CD4-positive, alpha-beta T cell treated with Interleukin-10 for 1 hour (primary cell): ENCODE measurements at places on chromosomes 7 and 10.

DNA sequence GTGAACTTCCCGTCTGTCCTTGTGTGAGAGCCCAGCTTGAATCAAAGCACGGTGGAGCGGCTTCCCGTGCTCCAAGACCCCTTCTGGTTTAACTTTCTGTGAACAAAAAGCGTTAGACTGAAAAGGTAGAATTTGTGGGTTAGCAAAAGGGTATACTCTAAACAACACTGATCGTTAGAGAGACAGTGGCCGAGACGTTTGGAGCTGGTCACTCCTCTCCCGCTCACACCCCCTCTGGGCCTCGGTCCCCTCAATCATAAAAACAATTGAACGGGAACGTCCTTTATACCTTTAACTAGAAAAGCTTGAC is 502 bp downstream of the PRKRIP1 start:
- DNase-seq: no peak

GRCh38 chr10:47034441-47035051 is 123.3 kb downstream of the PTPN20 start:
- no peak for DNase-seq

GRCh38 chr10:119246862-119247549 is 39.6 kb downstream of the GRK5 start:
- no peak for DNase-seq

GRCh38 chr10:90947030-90947960 is 26.4 kb upstream of the ANKRD1 start:
- DNase-seq: no peak

GRCh38 chr10:51425431-51425830 is 274.0 kb downstream of the CSTF2T start:
- DNase-seq: no peak

GRCh38 chr10:70751991-70752390 is 33.2 kb downstream of the TBATA start:
- DNase-seq: no peak
